ENCODE measurements at places on chromosomes 7 and 10. TPM values are rescaled to one million over a fixed set of nuclear protein-coding genes. Genes with fewer than 3 reads are reported as not detected.

GRM3 gene
- total RNA-seq = not detected

DNAJB9 gene
- 20.4 TPM for total RNA-seq

RNF32 gene
- 6.0 TPM for total RNA-seq

AMPH gene
- total RNA-seq = 5.2 TPM

DNA sequence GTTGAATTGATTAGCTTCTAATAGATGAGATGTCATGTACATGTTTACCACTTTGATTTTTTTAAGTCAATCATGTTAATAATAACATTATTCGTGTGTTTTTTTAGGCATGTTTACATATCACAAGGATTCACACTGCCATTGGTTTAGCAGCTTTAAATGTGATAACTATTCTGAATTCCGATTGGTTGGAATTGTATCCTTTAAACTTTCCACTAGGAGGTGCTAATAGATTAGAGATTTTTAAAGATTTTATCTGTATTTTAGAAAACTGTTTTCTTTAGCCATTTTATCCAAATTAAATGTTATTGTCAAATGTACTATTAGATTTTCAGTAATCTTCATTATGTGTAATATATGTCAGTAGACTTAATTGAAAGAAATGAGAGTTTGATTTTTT, 83.2 kb downstream of the HECTD2 start:
- no peak for DNase-seq

- no peak for DNase-seq
Measured at GRCh38 chr7:80916770-80917741, 1.8 kb downstream of the SEMA3C start.

DNA sequence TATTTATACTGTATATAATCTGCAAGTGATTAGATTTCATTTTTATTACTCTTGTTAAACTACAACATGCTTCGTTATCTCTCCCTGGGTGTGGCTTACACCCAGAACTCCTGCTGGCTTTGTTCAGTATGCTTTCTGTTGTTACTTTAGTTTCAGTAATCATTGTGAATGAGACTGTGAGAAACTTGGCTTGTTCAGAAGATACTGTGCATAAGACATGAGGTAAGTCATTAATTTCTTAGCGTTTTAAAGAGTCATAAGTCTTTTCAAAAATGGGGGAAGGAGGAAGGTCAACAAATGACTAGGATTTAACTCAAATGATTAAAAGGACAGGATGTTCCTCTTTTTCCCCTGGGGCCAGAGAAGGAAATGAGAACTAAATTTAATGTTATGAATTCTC, 11.6 kb upstream of the ADD3 start:
- no peak for DNase-seq

DNA sequence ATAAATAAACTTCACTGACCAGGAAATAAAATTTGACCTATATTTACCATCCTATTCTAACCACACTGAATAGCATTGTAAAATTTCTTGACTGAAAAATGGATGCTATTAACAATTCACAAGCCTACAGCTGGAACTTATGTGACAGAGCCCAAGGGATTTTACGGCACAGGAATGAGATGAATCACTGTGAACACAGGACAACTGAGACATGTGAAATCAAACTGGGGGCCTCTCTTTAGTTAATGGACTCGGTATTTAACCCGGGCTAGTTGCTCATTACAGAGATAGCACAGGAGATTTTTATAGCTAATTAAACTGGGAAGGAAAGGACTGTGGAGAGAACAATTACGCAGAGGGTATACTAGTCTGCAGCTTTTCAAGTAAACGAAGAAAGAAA, 100.6 kb downstream of the MICU1 start:
- no peak for DNase-seq

- DNase-seq = no peak
Measured at GRCh38 chr10:109191823-109192222, 731.5 kb downstream of the XPNPEP1 start.

GRCh38 chr7:44518761-44519160, 22.4 kb downstream of the NPC1L1 start:
- DNase-seq = no peak

GRCh38 chr10:50508315-50509051, 115.3 kb downstream of the SGMS1 start:
- DNase-seq = no peak

DNA sequence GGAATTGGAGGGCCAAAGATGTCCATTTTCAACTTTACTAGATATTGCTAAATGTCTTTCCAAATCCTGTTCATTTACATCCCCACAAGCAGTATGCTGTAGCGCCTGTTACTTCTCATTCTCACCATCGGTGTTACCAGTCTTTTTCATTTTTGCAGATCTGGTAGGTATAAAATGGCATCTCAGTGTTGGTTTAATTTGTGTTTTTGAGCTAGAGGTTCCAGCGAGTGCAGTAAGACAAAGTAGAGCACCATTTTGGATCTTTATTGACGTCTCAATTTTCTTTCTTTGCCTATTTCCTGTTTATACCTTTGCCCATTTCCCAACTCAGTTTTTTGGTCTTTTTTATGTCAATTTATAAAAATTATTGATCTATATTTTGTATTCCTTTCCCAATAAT, 55.6 kb downstream of the NRF1 start:
- no peak for DNase-seq

GRCh38 chr10:47091421-47091820, 180.2 kb downstream of the PTPN20 start:
- DNase-seq = no peak

Data from tibial nerve (tissue), 4 donors.